SHP77 treated with DMSO at 0.1 percent for 48 hours (cell line): ENCODE measurements at places on chromosomes 5 and 9.

DNA sequence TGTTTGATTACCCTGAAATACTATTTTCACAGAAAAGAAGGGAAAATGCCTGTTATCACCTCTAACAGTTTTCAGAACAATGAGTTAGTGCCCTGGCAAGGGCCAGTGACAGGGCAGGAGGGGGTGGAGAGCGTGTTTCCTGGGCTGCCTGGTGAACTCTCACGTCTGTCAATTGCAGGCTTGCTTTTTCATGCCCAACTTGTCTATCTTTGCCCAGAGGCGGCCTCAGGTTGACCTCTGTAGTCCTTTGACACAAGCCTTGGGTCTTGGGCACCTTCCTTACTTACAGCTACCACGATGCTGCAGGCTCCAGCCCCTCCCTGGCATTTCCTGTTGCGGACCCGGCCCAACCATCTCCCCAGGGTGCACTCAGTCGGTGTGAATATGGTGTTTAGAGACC, 2.2 kb upstream of the CEL start:
- no peak for DNase-seq

GRCh38 chr9:36874261-36874660, 159.8 kb downstream of the PAX5 start:
- no peak for DNase-seq

DNA sequence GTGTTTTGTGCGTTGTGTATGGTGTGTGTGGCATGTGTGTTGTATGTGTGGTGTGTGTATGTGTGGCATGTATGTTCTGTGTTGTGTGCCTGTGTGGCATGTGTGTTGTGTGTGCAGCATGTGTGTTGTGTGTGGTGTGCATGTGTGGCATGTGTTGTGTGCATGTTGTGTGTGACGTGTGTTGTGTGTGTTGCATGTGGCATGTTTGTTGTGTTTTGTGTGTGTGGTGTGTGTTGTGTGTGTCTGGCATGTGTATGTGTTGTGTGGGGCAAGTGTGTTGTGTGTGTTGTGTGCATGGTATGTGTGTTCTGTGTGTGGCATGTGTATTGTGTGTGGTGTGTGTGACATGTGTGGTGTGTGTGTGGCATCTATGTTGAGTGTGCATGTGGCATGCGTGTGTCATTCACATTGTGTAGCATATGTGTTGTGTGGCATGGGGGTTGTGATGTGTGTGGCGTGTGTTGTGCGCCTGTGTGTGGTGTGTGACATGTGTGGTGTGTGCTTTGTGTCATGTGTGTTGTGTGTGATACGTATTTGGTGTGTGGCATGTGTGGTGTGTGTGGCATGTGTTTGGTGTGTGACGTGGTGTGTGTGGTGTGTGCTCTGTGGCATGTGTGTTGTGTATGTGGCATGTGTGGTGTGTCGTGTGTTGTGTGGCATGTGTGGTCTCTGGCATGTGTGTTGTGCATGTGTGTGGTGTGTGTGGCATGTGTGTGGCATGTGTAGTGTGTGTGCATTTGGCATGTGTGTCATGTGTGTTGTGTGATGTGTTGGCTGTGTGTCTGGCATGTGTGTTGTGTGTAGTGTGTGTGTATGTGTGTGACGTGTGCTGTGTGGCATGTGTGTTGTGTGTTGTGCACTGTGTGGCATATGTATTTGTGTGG, 46.6 kb upstream of the IRX4 start:
- DNase-seq, result no peak

- no peak for DNase-seq
Measured at GRCh38 chr5:9058666-9059065, 487.2 kb downstream of the SEMA5A start.

- peak; percentile 17 for DNase-seq
Measured at GRCh38 chr5:169980418-169981053, at the start of gene INSYN2B. Gene INSYN2B (minus strand): TSS chr5:169980495. CDS start chr5:169883898, 96,597 bp downstream.

- DNase-seq, result no peak
Measured at GRCh38 chr9:20561531-20561930, 60.8 kb downstream of the MLLT3 start.

- DNase-seq, result no peak
Measured at GRCh38 chr5:54090495-54091120, 219.8 kb downstream of the ARL15 start.

DNA sequence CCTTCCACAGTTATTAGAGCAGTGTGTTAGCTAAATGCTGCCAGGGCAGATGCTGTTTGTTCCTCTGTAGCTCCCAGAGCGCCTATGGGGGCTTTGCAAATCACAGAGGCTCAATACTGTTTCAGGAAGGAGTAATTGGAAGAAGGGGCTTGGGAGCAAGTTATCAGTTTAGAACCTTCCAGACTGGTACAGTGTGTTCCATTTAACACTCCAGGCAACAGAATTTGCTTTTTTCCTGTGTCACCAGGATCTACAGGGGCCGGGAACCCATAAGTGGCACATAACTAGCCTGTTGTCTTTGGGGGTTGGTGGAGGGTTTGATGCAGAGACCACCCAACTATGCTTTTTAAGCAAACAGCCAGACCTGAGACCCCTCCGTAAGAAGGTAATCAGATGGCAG, 307.3 kb upstream of the KCNN2 start:
- no peak for DNase-seq

GRCh38 chr9:132588501-132589147, 6.2 kb downstream of the BARHL1 start:
- DNase-seq, result no peak

GRCh38 chr5:170077526-170077925, 28.2 kb upstream of the FOXI1 start:
- DNase-seq, result no peak

DNA sequence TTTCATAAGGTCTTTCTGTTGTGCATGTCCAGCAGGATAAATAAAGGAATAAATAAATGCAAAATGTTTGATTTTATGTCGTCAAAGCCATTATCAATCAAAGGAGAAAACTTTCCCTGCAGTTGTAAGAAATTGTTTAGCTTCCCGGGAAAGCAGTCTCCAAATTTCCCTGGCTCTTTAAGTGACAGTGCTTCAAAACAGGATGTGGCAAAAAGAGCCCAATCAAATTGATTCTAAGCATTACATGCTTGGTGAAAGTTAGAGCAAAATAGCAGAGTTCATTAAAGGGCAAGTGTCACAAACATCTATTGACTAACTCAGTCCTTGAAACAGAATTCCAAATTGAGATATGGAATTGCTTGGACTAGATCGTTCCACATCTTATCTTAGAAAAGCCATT, 704.1 kb downstream of the PRELID2 start:
- DNase-seq, result no peak

DNA sequence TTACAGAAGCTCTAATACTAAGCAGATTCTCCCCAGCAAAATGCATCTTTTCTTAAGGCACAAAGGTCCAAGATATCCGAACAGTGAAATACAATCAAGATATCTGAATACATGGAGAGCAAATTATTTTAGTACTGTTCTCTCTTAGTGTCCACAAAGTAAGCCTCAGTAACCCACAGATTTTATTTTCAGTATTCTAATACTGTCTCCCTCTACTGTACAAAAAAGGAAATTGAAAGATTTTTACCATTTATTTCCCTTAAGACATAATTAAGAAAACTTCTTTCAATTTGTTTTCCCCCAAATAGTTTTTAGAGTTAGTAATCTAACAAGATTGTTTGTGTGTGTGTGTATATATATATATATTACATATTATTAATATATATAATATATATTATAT, 24.7 kb upstream of the NOL6 start:
- DNase-seq, result no peak

DNA sequence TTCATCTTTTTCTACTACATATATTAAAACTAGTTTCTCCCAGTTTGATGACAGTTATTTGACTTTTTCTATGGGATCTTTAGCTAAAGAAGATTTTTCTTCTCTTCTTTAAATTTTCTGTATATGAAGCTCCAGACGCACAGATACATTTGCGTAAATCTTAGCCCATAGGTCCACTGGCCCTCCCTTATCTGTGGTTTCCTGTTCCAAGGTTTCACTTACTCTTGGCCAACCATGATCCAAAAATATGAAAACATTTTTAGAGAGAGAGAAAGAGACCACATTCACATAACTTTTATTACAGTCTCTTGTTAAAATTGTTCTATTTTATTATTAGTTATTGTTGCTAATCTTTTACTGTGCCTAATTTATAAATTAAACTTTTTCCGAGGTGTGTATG, 270.2 kb upstream of the DAPK1 start:
- DNase-seq, result no peak

DNA sequence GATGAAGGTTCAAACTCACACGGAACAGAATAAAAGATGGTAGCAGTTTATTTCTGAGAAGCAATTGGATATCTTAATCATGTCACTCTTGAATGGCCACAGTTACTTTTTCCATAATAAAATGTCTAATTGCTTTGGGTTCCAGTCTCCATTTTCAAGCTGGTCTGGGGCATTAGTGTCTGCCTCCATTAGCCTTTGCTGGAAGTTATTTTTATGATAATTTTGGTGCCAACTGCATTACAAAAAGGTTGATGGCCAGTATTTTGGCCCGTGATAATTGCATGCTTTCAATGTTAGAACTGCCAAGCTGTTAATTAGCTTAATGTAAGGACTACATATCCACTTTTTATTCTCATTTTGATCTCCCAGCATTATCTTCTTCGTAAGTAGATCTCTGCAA, 165.9 kb downstream of the SMC2 start:
- DNase-seq, result no peak

DNA sequence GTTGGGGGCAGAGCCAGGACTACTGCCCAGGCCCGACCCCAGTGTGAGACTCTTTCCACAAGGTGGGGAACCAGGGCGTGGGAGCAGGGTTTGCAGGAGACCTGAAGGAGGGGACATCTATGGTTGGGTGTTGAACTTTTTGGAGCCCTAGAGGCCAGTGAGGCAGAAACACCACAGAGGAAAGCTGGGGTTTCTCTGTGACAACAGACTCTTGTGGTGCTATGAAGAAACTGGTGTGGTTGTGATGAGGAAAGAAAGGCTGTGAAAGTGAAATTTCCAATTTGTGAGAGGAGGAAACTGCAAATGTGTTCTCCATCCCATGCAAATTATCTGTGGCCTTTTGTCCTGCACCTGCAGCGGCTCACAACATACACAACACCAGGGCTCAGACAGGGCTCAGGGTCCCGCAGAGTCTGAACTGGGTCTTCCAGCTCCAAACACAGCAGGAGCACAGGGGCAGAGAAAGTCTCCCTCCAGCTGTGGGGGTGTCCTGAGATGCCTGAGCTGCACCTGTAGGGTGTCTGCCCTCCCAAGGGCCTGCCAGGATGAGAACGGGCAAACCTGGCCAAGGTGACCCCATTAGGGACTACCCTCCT, 51.4 kb upstream of the GRHPR start:
- DNase-seq, result no peak

GRCh38 chr5:149282027-149282965, 10.6 kb downstream of the AFAP1L1 start:
- DNase-seq, result no peak

- no peak for DNase-seq
Measured at GRCh38 chr5:127031147-127031862, 947 bp upstream of the MARCHF3 start.

- no peak for DNase-seq
Measured at GRCh38 chr5:41071242-41071641, at the start of gene MROH2B. Gene MROH2B (minus strand): TSS chr5:41071342. CDS start chr5:41070852, 490 bp downstream.

DNA sequence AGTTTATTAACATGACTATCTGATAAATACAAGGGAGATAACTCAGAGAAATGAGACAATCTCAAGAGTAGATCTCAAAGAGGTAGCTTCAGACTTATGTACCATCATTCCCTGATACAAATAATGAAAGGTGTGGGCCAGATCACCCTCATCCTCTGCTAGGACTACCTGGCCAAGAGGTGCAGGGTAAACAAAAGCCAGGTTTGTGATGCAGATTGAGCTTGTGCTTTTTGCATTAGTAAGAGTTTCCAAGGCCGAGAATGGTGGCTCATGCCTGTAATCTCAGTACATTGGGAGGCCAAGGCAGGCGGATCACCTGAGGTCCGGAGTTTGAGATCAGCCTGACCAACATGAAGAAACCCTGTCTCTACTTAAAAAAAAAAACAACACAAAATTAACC, 8.9 kb upstream of the SPIN1 start:
- DNase-seq, result no peak

DNA sequence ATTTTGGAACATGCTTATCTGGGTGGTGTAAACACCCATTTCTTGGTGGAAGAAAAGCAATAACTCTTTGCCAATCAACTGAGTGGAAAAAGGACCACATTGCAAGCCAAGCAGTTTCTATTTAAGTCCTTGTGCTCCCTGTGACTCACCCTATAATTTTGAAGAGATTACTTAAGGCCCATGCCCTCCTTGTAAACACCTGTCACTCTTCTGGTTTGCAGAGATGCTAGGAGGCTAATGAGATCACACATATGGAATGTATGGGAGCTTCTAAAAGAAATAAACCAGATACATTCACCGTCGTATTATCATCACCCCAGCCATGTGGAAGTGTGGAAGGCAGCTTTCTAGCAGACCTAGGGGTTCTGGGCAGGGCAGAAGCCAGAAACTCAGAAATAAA, 337.1 kb downstream of the GADD45G start:
- no peak for DNase-seq

GRCh38 chr9:13588151-13589033, 308.9 kb upstream of the MPDZ start:
- no peak for DNase-seq

GRCh38 chr9:118028225-118028624, 324.0 kb downstream of the TLR4 start:
- DNase-seq, result no peak

GRCh38 chr5:148290271-148291195, 21.7 kb upstream of the SPINK7 start:
- DNase-seq, result peak; percentile 32

DNA sequence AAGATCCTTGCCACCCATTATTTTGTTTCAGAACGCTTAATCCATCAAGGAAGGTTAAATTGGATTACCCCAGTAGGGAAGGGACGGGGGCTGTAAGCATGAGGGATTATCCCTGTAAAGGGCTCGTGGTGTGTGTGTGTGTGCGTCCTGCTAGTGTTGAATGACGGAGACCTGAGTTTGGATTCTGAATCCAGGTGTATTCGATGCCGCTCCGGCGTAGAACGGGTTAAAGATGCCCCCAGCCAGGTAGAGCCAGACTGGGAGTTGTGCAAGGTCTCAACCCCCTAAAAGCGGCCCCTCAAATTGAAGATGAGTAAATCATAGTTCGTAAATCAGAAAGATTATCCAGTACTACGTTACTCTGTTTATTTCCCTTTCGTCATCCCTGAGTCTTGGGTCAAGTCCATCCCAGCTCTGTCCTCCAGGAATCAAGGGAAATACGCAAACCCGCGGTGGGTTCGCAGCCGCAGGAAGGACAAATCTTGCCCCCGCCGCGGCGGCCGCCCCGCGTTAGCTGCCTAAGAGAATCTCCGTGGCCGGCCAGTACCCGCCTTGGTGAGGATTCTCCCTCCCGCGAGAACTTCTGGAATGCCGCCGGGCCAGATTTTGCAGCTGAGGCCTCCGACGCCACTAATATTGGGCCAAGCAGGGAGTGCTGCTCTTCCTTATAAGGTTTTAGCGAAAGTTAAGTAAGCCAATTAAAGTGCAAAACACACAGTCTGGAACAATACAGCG, 586 bp upstream of the MTAP start:
- peak; percentile 43 for DNase-seq

GRCh38 chr5:134477462-134478245, 47.8 kb upstream of the JADE2 start:
- DNase-seq, result no peak

- DNase-seq, result peak; percentile 64
Measured at GRCh38 chr5:142697356-142698255, 11.7 kb upstream of the FGF1 start.

- DNase-seq, result no peak
Measured at GRCh38 chr9:132187121-132187620, 25.3 kb downstream of the NTNG2 start.

- peak; percentile 41 for DNase-seq
Measured at GRCh38 chr9:107638521-107639310, 149.1 kb upstream of the KLF4 start.
